ENCODE measurements at places on chromosomes 12 and 14.

GRCh38 chr12:16228067-16228466 lies 49.4 kb downstream of the SLC15A5 start:
- DNase-seq = no peak

DNA sequence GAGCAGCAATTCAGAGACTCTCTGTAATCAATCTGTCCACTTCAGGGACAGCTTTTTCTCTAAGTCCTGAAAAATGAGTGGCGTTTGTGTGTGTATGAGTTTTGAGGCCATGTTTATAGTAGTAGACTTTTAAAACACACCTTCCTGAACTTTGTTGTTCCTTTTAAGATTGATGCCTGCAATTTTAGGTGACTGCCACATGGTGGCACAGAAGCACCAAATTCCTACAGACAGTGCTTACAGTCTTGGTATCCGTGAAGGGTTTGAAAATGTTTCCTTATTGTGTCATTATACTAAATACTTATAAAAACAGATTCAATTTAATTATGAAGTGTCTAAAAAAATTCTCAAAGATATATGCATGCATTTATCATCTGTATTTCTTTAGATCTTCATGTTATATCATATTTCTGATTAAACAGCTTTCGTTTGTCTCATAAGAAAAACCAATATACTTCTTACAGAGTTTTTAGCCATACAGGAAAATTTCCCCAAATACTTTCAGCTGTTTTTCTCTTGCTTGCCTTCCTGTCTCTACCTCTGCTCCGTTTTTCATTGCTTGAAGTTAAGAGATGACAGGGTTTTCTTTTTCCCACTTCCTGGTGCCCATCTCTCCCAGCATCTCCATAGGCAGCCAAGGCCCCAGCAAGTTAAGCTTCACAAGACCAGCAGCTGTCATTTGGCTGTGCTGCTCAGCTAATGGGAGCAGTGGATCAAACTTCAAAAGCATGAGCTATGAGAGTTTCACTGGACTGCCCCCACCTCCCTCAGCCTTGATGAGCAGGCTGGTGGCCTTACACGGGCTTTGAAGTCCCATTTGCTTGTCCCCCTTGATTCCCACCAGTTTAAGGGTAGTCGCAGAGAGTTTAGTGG lies 259.6 kb downstream of the AKAP6 start:
- DNase-seq = no peak

DNA sequence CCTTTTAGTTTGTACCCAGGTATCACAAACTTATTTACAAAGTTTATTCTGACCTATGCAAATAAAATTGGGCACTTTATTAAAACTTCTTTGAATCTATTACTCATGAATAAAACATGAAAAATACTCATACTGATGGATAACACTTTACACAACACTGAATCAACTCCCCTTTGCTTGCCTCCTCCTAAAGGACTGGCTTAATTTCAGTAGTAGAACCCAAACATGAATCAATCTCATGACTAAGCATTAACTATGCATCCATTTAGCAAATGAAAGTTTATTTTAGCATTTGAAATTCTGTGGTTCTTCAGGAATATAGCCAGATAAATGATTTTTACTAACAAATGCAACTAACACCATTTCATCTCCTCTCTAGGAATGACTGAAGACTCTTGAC lies 32.4 kb downstream of the DENND5B start:
- DNase-seq = no peak

DNA sequence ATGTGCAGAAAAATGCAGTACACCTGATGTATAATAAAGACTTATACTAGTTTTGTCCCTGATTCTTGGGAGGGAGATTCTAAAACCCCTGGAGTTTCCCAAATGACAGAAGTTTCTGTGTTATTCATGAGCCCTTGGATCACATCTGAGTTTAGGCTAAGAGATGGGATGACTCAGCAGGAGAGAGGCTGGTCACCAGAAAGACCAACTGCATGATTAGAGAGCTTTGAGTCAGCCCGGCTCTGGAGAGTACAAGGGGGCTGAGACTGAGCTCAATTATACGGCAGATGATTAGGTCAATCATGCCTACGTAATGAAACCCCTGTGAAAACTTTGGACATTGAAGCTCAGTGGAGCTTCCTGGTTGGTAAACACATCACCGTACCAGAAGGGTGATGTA lies 174.2 kb downstream of the SSPN start:
- DNase-seq = no peak

DNA sequence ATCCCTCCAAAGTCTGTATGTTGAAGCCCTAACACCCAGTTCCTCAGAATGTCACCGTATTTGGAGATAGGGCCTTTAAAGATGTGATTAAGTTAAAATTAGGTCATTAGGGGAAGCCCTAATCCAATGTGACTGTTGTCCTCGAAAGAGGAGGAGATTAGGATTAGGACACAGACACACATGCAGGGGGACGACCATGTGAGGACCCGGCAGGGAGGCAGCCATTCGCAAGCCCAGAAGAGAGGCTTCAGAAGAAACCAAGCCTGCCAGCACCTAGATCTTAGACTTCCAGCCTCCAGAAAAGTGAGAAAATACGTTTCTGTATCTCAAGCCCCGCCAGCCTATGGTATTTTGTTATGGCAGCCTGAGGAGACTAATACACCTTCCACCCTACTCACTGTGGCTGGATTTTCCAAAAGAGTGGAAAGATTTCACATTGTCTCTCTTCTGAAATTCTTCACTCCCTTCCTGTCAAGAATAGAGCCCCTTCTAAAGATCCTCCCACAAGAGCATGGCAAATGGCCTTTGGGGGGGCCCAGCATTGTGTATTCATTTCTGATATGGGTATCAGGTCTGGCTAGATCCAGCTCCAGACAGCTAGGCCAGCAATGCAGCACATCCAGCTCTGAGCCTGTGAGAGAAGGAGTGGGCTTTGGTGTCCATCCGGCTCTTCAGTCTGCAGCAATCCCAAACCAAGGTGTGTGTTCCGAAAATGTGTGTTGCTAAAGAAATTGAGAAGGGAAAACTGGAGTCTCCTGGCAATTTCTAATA lies 15.4 kb upstream of the UBC start:
- no peak for DNase-seq

DNA sequence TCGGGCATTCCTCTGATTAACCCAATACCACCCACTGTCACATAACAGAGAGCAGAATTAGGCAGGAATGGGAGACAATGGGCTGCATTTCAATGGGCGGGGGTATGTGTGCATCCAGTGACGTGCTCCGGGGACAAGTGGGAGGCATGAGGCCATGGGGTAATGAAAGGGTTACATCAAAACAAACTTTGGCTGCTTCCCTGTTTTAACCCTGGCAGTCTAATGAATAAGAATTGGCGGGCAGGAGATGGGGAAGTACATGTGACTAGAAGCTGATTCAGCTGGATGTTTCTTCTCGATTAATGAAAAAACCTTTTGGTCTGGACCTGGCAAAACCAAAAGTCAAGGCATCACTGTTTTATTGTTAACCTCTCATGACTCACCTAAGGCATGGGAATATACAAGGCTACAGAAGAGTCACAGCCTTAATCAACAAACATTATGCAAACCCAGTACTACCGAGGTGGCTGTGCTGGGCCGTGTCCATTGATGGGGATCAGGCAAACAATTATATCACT lies 44.2 kb downstream of the SOCS2 start:
- DNase-seq = no peak

DNA sequence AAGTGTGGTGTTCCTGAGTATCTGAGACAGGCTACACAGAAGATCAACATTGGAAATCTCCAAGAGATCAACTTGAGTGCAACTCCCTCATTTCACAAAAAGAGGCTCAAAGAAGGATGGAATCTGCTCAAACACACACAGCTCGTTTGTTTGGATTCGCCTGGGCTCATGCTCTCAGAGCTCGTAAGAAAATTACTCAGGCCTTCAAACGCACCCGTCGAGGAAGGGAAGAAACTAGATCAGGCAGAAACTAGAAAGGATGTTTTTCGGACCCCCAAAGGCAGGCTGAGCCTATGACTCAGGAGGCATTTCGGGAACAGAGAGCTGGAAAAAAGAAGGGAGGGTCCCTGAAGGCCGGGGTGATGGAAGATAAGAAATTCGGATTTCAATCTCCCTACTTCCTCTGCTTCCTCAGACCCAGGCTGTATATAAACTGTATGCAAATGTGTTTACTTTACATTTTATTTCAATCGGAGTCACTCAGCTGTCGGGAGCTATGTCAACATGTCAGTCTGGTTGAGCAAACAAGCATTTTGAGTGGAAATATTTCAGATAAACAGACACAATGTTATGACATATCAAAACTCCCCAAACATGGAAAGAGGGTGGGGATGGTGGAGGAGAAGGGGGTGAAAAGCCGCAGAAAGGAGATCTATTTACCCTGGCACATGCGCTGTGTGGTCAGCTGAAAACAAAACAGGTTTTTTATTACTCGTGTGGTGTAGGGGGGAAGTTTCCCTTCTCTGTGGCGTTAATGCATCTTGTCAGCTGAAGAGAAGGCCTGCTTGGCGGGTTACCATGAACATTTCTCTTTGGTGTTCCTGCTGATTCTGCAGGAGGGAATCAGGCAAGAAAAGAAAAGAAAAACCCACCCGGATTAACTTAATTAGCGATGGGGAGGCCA lies 129.1 kb upstream of the TBX3 start:
- no peak for DNase-seq

DNA sequence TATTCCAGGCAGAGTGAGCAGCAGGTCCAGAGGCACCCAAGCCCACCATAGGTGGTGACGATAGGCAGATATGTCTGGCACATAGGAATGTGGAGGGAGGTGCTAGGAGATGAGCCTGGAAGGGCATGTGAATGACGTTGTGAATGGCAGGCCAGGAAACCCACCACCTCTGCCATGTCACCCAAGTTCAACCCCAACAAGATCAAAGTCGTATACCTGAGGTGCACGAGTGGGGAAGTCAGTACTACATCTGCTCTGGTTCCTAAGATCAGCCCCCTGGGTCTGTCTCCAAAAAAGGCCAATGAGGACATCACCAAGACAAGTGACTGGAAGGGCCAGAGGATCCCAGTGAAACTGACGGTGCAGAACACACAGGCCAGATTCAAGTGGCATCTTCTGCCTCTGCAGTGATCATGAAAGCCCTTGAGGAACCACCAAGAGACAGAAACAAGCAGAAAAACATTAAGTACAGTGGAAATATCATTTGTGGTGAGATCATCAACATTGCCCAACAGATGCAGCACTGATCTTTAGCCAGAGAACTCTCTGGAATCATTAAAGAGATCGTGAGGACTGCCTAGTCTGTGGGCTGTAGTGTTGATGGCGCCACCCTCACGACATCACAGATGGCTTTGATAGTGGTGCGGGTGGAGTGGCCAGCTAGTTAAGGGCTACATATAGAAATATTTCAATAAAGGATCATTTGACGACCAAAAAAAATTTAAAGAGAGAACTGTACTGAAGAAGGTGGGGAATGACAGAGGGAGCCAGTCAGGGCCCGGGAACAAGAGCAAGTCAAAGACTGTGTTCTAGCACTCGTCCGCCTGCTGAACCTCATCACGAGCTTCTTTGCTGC lies 99.7 kb downstream of the ZFP36L1 start:
- DNase-seq = no peak

DNA sequence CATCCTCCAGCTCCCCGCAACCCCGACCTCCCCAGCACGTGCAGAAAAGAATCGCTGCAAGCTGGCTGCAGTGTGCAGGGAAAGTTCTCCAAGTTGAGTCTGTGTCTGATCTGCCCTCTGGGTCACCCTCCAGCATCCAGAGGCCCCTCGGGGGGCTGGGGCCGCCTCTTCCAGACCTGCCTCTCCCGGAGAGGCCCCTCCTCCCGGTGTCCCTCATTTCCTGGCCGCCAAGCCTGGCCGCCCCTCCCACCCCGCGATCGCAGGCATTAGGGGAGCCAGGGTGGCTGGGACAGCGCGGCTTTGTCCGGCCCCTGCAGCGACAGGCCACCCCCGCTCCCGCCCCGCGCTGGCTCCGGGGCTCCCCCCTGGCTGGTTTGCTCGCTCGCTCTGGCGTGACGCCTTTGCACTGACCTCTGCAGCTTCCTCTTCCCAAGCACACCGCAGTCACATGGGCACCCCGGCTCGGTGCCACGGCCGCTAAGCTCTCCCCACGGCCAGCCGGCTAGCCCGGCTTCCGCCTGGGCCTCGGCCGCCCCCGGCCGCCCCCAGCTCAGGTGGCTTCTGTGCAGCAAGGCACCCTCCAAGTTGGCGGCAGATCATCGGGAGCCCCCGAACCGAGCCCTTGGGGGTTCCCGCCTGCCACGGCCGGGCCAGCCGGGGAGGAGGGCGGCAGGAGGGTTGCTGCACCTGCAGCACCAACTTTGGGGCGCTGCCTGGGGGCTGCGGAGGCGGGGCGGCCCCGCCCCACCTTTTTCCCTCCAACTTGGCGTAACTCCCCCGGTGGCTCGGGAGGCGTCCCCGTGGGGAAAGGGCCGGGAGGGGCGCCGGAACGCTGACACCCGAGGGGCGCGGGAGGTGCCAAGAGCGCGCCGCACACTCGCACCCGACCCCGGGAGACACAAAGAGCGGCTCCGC lies 43.7 kb downstream of the KDM2B start:
- peak; percentile 61 for DNase-seq

- no peak for DNase-seq
Observed at GRCh38 chr12:3863756-3864155, 9.4 kb downstream of the PARP11 start.

- no peak for DNase-seq
Observed at GRCh38 chr12:5371631-5372030, 60.3 kb upstream of the NTF3 start.

DNA sequence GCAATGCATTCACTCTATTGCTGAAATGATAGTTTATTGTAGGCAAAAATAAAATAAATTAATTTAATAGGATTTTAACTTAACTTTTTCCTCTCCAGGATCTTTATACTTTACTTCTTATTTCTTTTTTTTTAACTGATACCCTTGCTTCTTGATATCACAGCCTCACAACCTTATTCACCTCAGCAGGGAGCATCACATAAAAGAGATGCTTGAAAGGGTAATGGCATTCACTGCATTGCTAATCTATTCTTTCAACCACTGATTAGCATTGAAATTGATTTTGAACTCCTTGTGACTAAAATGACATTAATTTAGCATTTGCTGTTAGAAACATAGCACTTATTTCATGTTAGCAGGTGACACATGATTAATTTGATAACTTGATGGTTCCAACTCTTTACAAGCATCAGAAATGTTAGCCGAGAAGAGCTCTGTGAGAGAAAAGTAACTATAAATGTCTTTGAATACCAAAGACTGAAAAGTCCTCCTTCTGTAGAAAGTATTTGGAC lies 689.5 kb upstream of the MGAT4C start:
- no peak for DNase-seq

- no peak for DNase-seq
Observed at GRCh38 chr12:117356048-117356447, 5.4 kb downstream of the NOS1 start.

Measured in liver (tissue), 10 donors.